ENCODE measurements at places on chromosomes 1 and 21. TPM values are rescaled to one million over a fixed set of nuclear protein-coding genes. Genes with fewer than 3 reads are reported as not detected.

The RBM34 gene
- 64.1 TPM for total RNA-seq

The MPL gene
- total RNA-seq: not detected

The KCNC4 gene
- 0.51 TPM for total RNA-seq

The SYT14 gene
- total RNA-seq: 0.99 TPM

The DTL gene
- total RNA-seq: 0.26 TPM

The KLHDC9 gene
- 3.0 TPM for total RNA-seq

The DAB1 gene
- 0.17 TPM for total RNA-seq

The CHODL gene
- under 0.01 TPM for total RNA-seq

All from fibroblast of lung (primary cell).